Activated naive CD4-positive, alpha-beta T cell (primary cell): ENCODE measurements at places on chromosomes 1 and 21.

DNA sequence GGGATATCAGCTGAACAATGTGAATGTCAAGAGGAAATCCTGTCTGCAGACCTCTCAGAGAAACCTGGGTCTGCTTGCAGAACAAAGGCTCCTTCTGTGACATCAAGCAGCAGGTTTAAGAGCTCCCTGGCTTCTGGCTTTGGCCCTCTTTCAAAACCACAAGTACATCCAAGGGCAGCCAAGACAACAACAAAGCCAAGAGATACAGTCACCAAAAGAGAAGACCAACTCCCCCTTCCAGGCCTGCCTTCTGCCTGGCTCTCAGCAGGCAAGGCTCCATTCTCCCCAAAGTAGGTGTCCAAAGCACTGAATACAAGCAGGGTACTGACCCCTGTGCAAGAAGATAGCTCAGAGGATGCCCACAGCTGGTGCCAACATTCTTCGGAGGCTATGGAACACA is 11.5 kb downstream of the BCAR3 start:
- no peak for DNase-seq

- DNase-seq = no peak
These were observed 37.6 kb upstream of the GORAB start for GRCh38 chr1:170494369-170494768.

GRCh38 chr1:100924991-100925390 is 29.1 kb downstream of the SLC30A7 start:
- DNase-seq = no peak

DNA sequence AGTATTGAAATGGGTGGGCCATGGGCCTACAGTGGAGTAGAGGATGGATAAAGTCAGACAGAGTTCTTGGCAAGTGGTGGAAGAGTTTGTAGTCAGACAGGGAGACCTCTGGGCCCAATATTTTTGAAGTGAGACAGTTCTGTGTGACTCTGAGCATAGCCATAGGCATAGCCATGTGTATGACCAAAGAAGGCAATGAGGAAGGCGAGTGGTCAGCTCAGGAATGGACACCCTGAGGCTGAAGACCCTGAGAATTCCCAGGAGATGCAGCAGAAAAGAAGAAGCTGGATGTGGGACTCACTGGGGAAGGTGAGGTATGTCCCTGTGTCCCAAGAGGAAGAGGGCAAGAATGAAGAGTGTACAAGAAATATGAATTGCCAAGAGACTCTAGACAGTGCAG is 210.6 kb upstream of the IRF2BP2 start:
- no peak for DNase-seq

GRCh38 chr1:65425697-65426096 is 5.2 kb downstream of the LEPR start:
- DNase-seq = no peak

DNA sequence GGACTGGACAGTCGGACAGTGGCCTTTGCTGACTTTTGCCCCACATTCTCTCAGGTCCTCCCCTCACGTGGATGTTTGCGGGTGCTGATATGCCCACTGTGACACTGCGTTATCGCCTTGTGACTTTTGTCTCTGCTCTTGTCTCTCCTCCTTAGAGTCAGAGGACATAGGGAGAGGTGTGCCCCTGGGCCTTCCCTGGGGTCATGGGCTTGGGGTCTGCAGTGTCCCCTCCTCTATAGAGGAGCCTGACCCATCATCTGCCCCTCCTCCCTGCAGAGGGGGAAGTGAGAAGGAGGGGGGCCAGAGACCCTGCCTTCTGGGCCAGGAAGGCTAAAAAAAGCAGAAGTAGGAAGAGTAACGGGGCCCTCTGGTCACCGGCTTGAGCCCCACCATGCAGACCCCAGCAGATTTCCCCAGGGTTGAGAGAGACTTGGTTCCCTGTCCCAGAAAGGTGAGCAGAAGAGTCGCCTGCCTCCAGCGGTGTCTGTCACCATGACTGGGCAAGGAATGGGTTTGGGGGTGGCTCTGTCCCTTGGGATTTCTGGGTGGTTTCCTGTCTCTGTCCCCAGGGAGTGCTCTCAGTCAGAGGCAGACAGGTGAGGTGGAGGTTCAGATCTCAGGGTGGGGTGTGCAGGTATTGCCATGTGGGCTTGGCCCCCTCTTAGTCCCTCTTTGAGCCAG is 13.3 kb downstream of the RPS6KA1 start:
- DNase-seq = no peak

DNA sequence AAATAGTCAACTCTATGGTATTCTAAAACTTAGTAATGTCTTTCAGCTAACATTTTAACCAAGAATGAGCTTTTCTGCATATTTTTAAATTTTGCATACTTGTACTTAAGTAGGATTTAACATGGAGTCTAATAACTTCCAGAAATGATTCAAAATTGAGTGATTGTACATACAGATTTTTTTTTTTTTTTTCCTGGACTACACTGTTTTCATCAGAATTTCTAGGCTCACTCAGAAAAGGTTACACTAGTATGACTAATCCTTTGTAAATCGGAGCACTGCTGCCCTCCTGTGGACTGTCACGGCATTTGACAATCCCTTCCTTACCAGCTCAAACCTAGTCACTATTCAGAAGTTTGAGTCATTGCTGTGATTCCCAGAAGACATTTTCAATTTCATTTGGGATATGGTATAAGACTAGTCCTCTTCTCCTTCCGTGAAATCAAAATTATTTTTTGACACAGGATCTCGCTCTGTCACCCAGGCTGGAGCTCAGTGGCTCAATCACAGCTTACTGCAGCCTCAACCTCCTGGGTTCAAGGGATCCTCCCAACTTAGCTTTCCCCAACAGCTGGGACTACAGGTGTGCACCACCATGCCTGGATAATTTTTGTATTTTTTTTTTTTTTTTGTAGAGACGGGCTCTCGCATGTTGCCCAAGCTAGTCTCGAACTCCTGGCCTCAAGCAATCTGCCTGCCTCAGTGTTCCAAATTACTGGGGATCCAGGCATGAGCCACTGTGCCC is 45.5 kb downstream of the CD46 start:
- DNase-seq = peak; percentile 70

- no peak for DNase-seq
These were observed 37.2 kb downstream of the CFH start for GRCh38 chr1:196689001-196689400.

DNA sequence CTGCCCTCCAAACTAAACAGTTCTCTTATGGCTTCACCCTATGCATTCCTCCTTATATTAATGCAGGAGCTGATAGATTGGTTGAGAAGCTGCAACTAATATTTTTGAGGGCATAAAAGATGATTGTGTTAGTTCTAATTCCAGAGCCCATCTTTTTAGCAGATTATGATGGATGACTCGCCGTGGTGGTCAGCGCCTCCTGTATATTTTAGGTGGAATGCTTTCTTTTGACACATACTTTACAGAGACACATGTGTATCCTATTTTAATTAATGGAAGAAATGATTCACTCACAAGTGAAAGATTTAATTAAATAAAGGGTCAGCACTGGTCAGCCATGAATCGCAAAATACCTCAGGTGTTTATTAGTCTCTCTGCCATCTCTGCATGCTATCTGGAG is 120.7 kb downstream of the TM2D1 start:
- no peak for DNase-seq

- no peak for DNase-seq
These were observed 20.7 kb upstream of the GNG4 start for GRCh38 chr1:235670157-235670776.

DNA sequence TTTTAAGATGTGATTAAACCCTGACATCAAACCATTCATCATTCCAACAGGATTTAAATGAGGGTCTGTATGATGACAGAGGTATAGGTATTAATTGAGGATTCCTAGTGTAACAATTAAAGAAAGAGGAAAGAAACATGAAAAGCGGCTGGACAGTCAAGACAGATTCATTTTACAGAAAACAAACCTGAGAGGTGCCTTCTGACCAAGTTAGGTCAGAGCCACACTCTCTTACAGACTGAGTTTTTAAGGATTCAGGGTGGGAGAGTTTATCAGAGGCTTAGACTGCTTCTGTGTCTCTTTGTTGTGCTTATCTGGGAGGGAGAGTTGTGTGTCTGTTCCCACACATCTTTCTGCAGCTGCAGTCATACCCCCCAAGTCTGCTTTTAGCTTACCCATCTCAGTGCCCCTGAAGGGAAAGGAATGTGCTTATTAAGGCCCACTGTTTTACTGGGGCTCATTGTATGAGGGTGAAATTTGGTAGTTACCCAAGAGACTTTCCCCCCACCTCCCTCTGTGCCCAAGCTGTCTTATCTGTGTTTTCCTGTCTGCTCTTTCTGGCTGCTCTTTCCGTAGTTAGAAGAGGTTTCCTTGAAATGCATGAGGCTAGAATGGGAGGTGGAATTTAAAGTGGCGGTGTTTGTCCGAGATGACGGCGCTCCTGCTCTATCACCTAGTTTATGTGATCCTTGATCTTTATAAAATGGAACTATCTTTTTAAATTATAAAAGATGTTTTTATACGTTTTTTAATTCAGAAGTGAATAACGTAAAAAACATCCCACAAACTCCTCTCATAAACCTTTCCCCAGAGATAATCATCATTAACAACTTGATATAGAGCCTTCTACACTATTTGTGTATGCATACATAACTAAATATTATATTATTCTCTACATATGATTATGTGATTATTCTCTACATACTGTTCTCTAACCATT is 96.0 kb upstream of the TNFSF4 start:
- DNase-seq = no peak

- DNase-seq = no peak
These were observed 66.6 kb downstream of the MTR start for GRCh38 chr1:236861560-236862218.

GRCh38 chr21:38777531-38777930 is 28.2 kb upstream of the ETS2 start:
- DNase-seq = no peak

- no peak for DNase-seq
These were observed 40.0 kb downstream of the ROR1 start for GRCh38 chr1:63813829-63814277.

GRCh38 chr1:27253596-27253995 is 19.2 kb downstream of the WDTC1 start:
- DNase-seq = no peak

DNA sequence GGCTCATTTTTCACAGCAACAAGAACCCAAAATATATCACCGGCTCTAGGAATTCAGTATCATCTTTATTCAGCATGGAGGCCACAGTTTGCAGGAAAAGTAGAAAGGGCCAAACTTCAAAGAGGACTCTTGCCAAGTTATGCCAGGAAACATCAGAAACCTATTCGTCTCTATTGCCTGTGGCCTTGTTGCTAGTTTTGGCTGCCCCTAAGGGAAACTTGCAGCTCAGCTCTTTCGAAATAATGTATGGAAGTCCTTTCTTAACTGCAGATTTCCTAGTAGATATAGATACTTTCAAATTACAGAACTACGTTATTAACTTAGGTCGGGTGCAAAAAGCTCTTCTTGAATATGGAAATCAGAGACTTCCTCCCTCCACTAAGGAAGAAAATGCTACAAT is 4.2 kb upstream of the NENF start:
- no peak for DNase-seq

GRCh38 chr1:25257196-25257595 is 9.9 kb upstream of the RSRP1 start:
- DNase-seq = no peak

- no peak for DNase-seq
These were observed 20.7 kb downstream of the CD1B start for GRCh38 chr1:158310623-158311022.

DNA sequence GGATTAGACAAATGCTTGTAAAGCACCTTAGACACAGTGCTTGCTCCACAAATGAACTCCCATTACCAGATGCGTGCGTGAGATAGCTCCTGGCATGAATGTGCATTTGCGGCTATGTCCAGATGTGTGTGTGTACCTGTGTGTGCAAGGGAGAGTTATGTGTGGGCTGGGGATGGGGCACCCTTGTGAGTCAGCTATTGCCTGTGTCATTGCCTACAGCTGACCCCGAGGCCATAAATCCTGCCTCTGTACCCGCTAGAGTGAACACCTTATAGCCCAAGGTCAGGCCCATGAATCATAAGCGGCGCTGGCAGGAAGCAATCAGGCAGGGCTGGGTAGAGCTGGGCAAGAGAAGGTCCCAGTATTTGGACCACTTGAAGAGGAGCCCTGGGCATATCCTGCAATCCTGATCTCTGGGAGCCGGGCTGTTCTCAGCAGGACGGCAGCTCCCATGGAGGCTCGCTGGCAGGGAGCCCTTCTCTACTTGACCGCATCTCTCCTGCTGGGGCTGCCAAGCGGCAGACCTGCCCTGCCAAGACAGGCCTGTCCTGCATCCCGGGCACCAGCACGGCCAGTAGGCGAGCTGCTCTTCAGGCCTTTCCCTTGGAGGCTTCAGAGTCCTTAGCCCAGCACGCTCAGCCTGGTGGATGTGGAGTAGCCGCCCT is 86.4 kb downstream of the TMEM53 start:
- no peak for DNase-seq

DNA sequence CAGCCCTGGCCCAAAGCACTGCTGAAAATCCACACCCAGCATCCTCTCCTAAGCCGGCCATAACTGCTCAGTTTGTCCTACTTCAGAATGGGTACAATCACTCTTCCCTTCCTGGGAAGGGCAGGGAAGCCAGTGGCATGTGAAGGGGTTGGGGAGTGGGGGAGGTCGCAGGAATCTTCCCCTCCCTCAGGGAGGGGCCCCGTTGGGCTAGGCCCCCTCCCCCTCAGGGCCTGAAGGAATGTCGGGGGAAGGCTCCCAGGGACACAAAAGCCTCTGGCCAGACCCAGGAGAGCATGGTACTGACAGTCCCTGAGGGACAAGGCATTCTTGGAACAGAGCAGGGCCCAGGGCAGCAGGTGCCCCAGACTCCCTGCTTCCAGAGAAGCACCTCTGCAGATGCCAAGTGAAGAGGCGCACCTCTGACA is 1.2 kb downstream of the ELOVL1 start:
- DNase-seq = no peak

- no peak for DNase-seq
These were observed 48.4 kb downstream of the USP48 start for GRCh38 chr1:21734526-21734925.

DNA sequence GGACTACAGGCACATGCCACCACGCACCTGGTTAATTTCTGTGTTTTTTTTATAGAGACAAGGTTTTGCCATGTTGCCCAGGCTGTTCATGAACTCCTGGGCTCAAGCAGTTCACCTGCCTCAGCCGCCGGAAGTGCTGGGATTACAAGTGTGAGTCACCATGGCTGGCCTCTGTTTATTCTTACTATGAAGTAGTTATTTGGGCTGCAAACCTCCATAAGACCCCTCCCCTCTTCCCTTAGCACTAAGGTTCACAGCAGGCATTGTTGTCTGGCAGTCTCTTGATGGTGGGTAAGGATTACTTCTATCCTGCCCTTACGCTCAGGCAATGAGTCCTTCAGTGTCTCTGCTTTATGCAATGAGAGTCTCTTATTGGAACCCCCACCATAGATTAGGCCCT is 51.8 kb downstream of the ANGPTL1 start:
- no peak for DNase-seq
